H1 (cell line): ENCODE measurements at places on chromosomes 12 and 14.

DNA sequence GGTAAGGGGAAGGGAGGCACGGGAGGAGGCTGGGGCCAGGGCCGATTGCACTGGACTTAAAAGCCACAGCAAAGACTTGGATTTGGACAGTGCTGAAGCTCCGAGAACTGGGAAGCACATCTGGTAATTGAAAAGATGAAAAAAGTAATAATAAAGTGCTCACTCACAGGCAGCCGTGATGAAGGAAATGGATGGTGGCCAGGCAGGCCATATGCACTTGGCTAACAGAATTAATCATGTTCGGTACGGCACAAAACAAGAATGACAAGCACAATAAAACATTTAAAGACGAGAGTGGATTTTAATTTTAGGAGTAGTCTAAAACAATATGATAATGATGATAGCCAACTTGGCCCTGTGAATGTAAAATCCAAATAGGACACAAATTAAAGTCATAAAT, 154.3 kb downstream of the VRK1 start:
- no peak for DNase-seq

GRCh38 chr14:24309538-24310264, at the start of gene LTB4R2:
Gene LTB4R2, plus strand, starts transcription at chr14:24310140. Its CDS starts 525 bp downstream, at chr14:24310665.
- no peak for DNase-seq

GRCh38 chr12:43038991-43039390, 449.4 kb upstream of the PRICKLE1 start:
- no peak for DNase-seq

DNA sequence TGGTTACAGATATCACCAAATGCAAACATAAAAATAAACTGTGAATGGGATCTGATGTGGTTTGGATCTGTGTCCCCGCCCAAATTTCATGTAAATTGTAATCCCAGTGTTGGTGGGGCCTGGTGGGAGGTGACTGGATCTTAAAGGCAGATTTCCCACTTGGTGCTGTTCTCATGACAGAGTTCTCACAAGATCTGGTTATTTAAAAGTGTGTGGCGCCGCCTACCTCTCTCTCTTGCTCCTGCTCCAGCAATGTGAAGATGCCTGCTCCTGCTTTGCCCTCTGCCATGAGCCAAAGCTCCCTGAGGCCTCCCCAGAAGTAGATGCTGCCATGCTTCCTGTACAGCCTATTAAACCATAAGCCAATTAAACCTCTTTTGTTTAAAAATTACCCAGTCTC, 47.8 kb downstream of the SLC25A21 start:
- DNase-seq: peak; percentile 9

- no peak for DNase-seq
These were observed 52.5 kb downstream of the KANSL2 start for GRCh38 chr12:48629541-48629940.

- no peak for DNase-seq
These were observed 638.3 kb upstream of the TBX3 start for GRCh38 chr12:115322275-115322674.

GRCh38 chr14:96455588-96455987, 46.6 kb upstream of the PAPOLA start:
- no peak for DNase-seq

GRCh38 chr12:57149245-57149900, 2.0 kb upstream of the LRP1-AS start:
- DNase-seq: no peak

DNA sequence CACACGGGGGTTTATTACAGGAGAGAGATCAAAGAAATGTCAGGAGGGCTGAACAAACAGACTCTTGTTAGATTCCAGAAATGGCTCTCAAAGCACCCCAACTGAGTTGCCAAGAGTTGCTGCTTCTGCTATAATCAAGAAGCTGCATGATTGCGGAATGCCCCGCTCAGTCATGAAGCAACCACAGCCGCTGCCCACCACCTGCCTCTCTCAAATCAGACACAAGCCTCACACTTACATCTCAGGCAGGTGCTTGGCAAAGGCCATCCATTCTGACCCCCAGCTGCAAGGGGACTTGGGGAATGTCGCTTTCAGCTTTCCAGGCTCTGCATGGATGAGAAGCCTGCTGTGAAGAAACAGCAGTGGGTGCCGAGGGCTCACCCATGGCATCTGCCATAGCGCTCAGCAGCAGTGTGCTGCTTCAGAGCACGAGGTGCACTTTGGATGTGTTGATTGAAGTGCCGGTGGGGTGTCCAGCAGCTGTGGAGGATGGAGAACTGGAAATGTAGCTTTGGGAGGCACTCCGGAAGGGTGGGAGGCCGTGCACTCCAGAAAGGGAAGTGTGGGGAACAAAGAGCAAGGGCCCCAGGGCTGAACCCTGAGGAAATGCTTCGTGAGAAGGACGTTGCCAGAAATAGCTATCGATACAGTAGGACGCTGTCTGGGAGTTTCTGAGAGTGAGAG, 37.7 kb downstream of the LRRC74A start:
- no peak for DNase-seq

GRCh38 chr14:43697003-43697402, 810.1 kb downstream of the FSCB start:
- DNase-seq: no peak

DNA sequence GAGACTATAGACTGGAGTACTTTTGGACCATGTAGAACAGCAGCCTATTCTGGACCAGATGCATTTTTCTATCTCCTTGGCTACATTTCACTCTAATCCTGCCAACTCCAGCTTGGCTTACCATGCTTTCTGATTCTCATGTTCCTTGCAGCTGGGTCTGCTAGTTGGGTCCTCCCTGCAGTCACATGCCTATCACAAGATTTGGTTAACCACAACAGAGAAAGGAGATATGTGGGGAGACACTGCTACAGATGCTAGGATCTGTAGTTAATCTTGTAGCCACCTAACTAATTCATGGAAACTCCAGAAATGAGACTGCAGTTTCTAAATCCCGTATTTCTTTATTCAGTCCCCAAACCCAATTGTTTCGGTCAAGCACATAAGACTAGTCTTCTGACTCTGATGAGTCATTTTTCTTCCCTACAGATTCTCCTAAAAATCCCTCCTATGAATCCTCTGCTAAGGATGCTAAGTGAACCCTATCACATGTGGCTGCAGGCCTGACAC, 410.6 kb downstream of the DAD1 start:
- DNase-seq: no peak

DNA sequence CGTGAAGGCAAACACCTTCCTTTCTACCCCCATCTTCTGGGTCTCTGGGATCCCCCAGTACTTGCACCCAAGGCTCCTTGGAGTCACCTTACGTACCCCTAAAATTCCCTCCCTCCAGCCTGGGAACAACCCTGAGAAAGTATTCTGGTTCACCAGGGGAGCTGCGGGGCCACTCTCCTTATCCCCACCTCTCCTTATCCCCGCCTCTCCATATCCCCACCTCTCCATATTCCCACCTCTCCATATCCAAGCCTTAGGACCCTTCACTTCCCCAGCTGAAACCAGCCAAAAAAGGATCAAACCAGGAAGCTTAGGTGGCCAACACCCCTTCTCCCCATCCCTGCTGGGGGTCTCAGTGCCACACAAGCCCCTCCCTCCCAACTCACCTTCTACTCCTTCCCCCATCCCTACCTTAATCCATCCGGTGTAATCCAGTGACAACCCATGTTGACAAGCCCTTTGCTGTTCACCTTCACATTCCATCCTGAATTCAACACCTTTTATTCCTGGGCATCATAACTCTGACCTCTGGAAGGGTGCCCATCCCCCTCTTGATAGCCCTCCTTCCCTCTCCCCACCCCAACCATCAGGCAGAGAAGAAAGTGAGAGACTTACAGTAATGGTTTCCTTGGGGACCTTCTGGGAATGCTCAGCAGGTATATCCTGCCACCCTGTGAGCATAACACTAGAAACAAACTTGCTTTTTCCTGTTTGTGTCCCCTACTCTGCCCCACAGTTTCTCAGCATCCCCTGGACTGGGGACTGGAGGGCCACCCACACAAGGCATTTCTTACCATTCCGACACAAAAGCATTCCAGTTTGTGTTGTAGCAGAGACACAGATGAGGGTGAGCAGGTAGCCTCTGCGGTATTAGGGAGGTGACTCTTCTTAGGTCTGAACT, 1.6 kb upstream of the MSI1 start:
- no peak for DNase-seq

GRCh38 chr14:53663709-53664108, 292.9 kb downstream of the BMP4 start:
- peak; percentile 48 for DNase-seq

DNA sequence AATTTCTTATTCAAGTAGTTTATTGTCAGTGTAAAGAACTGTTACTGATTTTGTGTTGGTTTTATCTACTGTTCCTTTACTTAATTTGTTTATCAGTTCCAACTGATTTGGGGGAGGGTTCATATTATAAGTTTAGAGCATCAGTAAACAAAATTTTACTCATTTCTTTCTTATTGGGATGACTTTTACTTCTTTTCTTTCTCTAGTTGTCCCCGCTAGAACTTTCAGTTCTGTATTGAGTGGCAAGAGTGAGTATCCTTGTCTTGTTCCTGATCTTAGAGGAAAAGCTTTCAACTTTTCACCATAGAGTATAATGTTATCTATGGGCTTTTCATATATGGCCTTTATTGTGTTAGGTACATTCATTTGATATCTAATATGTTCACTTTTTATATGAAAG, 584.1 kb downstream of the LRFN5 start:
- no peak for DNase-seq

- DNase-seq: peak; percentile 90
These were observed at the start of gene ETFBKMT for GRCh38 chr12:31659087-31659942. Gene ETFBKMT, plus strand, starts transcription at chr12:31659688. Its CDS starts 2,266 bp downstream, at chr12:31661954.

GRCh38 chr12:49264466-49264872, 413 bp upstream of the TUBA1C start:
- no peak for DNase-seq

DNA sequence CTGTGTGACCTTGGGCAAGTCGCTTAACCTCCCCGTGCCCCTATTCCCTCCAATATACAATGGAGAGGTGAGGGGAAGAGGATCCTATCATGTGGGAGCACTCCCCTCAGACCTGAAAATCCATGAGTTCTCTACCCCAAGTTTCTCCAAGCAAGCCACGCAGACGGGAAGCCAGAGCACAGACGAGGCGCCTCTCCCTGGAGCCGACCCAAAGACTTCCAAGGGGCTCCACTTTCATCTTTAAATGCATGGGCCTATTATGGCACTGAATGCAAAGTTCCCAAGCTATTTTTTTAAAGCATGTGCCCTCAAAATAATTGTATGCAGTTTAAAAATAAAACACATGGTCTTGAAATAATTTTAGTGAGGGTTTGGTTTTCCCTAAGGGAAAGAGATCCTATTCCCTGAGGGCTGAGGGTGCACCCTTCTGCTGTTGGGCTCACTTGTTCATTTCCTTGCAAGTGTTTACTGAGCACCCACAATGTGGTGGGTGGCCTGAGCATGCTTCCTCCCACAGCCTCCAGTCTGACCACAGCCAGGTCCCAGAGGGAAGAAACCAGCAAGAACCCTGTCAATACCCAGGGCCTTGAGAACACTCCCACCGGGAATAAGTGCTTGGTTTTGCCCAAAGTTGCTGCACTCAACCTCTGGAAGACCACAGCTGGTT, 14.6 kb downstream of the CMKLR1 start:
- no peak for DNase-seq

GRCh38 chr14:31576949-31577348, 15.7 kb downstream of the NUBPL start:
- no peak for DNase-seq

DNA sequence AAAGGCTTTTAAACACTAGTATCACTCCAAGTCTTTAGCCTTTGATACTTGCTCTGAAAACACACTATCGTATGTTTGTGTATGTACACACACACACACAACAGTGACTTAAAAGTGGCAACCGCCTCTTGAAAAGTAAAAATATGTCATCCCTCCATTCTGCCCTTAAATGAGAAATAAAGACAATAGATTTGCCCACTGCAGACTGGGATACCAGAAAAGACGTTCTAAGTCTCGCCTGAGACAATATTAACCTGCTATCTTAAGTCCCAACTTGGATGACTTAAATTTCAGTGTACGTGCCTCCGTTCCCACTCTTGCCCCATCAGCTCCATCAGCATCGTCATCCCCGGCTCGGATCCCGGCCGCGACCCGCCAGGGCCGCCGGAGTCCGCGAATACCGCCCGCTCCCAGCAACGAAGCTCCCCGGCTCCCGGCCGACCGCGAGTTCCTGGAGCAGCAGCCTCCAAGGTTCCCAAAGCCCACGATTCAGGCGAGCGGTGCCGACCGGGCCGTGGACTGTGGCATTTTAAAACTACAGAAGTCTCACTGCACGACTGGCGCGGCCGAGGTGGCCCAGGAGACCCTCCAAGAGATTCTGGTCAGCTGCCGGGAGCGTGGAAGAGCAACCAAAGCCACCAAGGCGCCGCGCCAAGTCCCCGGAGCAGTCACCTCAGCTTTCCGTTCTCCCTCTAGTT, 2.8 kb upstream of the ARID2 start:
- no peak for DNase-seq

GRCh38 chr12:94458877-94459727, 565 bp downstream of the CEP83 start:
- no peak for DNase-seq

- no peak for DNase-seq
These were observed 1.0 kb downstream of the RNF41 start for GRCh38 chr12:56220611-56221231.

- no peak for DNase-seq
These were observed 403.3 kb downstream of the ADAMTS20 start for GRCh38 chr12:43148691-43149090.

GRCh38 chr12:66197495-66197921, 8.5 kb downstream of the IRAK3 start:
- DNase-seq: no peak

DNA sequence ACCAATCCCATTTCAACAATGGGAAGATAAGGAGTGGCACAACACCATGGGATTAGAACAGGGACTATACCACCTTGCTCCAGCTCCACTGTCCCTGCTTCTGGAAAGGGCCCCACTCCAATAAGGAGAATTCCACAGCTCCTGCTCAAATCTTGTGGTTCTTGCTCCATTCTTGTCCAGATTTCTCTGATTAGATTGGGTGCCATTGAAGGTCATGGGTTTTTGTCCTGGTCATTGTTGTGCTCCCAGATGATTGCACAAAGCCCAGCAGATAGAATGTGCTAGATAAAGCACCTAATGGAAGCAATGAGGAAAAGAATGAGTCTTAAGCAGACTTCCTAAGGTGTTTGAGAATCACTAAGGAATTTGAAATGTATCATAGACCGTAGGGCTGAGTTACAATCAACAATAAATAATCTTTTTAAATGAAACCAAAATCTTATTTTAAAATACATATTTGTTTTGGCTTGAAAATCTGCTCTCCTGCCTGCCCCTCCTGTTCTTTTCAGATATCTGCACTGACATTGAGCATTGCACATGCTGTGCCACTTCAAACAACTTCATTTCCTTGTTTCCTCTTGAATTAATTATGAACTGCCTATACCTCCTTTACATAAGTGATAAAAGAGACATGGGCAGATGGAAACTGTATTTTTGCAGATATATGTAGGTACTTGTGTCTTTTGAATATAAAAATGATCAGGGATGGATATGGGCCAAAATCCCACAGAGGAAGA, 115.9 kb downstream of the FGD4 start:
- DNase-seq: no peak

DNA sequence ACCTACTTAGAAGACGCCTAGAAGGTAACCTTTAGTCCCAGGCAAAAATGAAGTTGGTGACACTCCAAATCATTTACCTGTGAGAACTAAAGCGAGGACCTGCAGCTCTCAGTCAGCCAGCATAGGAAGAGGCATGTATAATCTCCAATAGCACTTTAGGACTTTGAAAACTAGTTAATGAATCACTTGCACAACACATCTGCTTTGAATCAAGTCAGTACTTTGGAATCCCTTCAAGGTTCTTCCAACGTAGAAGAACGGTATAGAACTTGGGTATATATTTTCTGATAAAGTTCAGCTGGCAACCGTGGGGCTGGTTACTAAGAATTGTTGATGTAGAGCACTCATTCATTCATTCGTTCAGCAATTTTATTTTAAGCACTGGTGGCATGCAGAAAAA, 251.9 kb downstream of the TMEM132D start:
- DNase-seq: no peak

GRCh38 chr12:12912711-12913110, 21.3 kb downstream of the GPRC5A start:
- DNase-seq: no peak
